ENCODE measurements at places on chromosomes 12 and 14.

DNA sequence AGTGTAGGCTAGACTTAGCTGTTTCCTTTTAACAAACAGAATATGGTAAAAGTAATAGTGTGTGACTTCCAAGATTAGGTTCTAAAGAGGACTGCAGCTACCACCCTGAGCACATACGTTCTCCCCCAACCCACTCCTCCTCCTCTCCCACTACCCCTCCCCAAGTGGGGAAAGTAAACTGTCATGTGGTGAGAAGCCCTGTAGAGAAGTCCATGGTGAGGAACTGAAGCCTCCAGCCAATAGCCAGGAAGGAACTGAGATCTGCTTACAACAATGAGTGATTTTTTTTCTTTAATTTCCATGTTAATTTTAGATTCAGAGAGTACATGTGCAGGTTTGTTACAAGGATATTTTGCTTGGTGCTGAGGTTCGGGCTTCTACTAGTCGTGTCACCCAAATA is 57.0 kb upstream of the EGLN3 start:
- DNase-seq = no peak

GRCh38 chr12:88642675-88643431 is 62.6 kb upstream of the KITLG start:
- no peak for DNase-seq

DNA sequence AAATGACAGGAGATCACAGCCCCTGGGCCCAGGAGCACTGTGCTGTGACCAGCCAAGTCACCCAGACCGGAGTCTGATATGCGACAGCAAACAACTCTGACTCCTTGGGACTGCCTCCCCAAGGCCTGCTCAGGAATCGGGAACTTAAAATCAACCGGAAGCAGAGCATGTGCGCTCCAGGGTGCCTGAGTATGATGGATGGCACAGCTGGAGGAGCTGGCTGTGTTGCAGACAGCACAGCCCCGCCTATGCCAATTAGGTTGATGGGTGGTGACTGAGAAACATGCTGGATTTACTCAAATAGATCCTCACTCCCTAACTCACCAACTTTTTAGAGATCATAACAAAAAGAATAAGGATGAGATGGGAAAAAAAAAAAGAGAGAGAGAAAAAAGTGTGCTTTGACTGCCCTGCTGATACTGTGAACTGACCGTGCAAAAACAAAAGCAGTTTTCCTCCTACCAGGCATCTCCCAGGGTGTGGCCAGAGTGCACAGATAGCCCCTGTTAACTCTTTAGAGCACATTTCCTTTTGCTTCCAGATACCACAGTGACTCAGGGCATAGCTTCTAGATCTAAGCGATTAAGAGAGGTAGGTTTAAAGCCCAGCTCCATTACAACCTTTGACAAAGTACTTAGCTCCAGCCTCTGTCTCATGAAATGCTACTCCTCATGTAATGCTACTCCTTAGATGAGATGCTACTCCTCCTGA is 27.4 kb upstream of the STON2 start:
- DNase-seq = no peak

DNA sequence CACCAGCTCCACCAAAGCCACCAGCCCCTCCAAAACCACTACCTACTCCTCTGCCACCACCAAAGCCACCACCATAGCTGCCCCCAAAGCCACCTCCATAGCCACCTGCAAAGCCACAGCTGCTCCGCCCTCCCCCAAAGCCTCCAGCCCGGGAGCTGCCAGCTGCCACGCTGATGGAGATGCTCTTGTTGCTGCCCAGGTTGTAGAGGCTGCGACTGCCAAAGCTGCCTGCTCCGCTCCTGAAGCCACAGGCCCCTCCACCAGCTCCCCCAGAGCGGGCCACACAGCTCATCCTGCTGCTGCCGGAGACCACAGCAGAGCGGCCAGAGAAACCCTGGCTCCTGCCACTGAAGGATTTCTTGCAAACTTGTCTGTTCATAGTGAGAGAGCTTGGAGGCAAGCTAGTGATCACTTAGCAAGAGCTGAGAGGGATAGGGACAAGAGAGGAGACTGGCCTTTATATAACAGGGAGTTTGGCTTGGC is at the start of gene KRT76:
KRT76 (minus strand) TSS at position 433 of the 483 bp plus-strand sequence; CDS start at position 379, 54 bp downstream.
- DNase-seq = no peak

DNA sequence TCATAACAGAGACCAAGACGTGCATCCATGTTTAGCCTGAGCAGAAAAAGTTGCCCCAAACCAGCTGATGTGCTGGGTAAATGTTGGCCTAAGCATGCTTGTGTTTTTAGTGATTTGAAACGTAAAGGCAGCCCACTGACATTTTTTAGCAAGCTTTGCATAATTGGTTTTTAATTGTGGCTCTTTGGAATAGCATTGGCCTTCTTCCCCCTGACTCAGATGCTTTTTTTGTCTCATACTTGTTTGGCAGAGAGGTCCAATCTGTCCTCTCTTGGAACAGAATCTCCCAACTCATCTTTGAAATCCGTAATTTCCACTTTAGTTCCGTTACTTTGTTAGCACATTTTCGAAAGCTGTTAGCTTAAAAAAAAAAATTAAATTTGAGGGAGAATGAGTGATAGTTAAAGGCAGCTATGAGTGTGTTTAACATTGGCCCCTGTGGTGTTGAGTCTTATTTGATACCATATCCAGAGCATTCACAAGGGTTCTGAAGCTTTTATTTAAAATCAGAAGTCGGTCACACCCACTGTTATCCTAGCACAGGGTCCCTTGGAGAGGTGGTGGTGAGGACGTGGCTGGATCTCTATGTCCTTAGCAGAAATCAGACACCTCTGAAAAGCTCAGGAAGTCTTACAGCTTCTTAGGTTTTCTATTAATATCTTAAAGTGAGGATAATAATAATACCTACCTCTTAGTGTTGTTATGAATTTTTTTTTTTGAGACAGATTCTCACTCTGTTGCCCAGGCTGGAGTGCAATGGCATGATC is 15.6 kb downstream of the JDP2 start:
- DNase-seq = no peak

Data from effector CD4-positive, alpha-beta T cell (primary cell).